Suppressor macrophage treated with lipopolysaccharide for 4 hours (primary cell): ENCODE measurements at places on chromosomes 3 and 15.

DNA sequence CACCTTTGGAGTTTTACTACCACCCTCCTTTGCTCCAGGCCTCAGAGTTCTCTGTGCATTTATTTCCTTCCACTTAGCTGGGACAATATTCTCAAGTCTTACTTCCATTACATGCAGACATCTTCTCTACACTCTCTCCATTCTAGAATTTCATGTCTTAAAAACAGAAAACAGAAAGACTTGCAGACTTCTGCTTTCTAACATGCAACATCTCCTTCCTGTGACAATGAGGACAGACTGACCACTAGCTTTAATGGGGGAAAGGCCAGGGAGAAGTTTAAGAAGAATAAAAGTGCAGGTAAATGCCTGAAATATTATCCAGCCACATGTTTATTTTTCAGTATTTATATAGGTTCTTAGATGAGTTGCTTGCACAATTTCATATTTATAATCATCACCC, 17.1 kb upstream of the CSTA start:
- no peak for DNase-seq

- DNase-seq: no peak
These were observed 110.3 kb downstream of the LSM3 start for GRCh38 chr3:14288833-14289451.

DNA sequence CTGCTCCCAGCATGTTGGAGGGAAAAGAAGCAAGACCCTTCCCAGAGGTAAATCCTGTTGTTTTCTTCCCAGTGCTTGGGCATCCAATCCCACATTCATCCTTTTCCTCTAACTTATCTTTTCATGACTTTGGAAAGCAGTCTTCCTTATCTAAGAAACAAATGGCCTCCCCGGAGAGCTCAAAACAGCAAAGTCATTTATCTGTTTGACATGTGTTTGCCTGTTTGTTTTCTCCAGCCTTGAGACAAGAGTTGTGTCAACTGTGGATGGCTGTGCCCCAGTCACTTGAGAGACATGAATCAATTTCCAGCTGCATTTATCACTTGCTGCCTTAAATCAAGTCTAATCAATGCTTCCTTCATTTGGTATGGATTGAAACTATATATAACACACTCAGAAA, 103.9 kb downstream of the SHQ1 start:
- no peak for DNase-seq

GRCh38 chr3:157104928-157105652, 54.9 kb downstream of the CCNL1 start:
- DNase-seq: no peak

- no peak for DNase-seq
These were observed 300.7 kb downstream of the SHOX2 start for GRCh38 chr3:157805538-157805937.

DNA sequence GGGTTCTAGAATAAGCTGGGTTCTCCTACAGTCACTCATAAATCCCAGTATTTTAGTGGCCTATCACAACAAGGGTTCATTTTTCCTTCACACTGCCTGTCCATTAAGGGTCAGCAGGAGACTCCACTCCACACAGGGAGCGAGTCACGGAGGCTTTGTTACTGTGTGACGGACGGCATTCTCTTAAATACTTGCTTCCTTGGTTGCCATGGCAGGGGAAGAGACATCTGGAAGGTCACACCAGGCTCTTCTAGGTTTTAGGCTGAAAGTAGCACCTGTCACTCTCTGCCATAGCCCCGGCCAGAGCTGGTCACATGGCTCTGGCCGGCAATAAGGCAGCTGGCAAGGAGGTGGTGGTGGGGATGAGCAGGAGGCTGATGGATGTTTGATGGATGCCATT, 89.4 kb upstream of the ANKRD34C start:
- no peak for DNase-seq

- DNase-seq: no peak
These were observed 21.1 kb downstream of the OXNAD1 start for GRCh38 chr3:16286161-16286560.

GRCh38 chr15:80701676-80702311, 6.7 kb downstream of the ABHD17C start:
- DNase-seq: no peak

DNA sequence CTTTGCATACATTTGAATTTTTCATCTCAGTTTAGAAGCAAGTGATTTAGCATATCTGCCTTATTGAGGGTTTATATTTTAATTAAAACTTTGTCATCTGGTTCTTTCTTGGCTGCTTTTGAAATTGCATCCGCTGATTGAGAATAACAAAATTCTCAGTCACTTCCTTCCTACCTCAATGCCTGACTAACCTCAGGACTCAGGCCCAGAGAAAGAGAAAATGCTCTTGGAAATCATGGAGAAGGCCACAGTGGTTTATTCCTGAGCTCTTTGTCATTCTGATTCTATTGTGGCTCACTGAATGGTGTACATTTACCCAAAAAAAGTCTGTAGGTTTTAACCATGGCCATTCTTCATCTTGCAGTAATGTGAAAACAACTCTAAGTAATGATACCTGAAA, 533.9 kb downstream of the TBL1XR1 start:
- DNase-seq: no peak

DNA sequence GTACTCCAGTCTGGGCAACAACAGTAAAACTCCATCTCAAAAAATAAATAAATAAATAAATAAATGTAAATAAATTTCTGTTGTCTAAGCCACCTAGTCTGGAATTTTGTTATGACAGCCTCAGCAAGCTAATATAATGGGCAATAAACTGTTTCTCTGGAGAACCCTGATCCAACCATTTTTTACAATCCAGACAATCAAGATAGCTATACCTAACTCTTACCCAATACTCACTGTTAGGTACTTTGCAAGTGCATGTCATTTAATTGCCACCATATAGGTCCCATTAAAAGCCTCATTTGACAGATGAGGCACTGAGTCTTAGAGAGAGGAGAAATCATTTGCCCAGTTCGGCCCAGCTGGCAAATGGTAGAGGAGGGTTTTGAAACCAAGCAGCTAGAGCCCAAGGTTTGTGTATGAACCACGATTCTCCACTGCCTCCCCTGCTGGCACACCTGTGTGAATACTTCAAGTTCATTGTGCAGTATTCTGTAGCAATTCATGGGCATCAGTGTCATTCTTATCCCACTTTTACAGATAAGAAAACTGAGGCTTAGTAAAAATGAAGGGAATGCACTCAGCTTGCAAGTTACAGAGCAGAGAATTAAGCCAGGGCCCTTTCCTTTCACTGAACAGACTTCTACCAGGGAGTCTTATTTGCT, 107.0 kb upstream of the UBE2E1 start:
- no peak for DNase-seq

- peak; percentile 77 for DNase-seq
These were observed 1.1 kb upstream of the SPATA12 start for GRCh38 chr3:57059411-57059810.
